ENCODE measurements at places on chromosomes 3 and 15. TPM values are rescaled to one million over a fixed set of nuclear protein-coding genes. Genes with fewer than 3 reads are reported as not detected.
A peak's percentile ranks its signal among the peaks of the same experiment; 100 is the strongest.

The AHSG gene
- total RNA-seq: 1.1 TPM

The IREB2 gene
- total RNA-seq: 103 TPM

The ANKRD34C gene
- not detected for total RNA-seq

DNA sequence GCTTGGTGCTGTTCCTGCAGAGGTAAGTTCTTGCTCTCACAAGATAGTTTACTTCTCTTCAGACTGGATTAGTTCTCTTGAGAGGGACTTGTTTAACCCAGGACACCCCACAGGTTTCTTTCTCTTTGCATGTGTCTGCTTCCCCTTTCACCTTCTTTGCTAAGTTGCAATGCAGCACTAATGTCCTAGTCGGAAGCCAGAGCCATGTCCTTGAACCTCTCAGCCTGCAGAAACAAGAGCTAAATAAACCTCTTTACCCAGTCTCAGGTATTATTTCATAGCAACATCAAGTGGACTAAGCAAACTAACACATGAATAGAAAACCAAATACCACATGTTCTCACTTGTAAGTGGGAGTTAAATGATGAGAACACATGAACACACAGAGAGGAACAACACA lies 915.2 kb downstream of the NSUN3 start:
- H3K27ac ChIP-seq: no peak overlapping the region
- H3K27me3 ChIP-seq: no peaks in the 10 kb centered on the region
- no peaks in the 10 kb centered on the region for H3K36me3 ChIP-seq
- DNase-seq: no peak

DNA sequence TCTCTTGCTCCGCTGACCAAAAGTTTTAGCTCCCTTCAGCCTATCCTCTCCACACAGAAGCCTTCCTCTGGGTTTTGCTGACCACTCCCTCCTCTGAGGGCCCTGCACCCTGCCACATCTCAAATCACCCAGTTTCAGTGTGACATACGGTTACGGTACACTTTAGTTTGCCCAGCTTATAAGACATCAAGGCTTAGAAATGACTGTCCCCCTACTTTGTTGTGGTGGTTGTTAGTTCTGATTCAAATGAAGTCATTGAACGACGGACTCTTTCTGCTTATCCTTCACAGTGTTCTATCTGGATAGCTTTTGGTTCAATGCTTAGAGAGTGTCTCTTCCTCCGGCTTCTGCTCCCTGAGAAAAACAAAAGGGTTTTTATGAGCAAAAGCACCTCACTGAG lies 68.0 kb upstream of the NDUFB4 start:
- DNase-seq: peak; percentile 34
- no peaks in the 10 kb centered on the region for H3K27me3 ChIP-seq
- H3K4me1 ChIP-seq: no peaks in the 10 kb centered on the region
- no peak overlapping the region for H3K27ac ChIP-seq

All from H1 (cell line).